ENCODE measurements at places on chromosomes 4 and X.

DNA sequence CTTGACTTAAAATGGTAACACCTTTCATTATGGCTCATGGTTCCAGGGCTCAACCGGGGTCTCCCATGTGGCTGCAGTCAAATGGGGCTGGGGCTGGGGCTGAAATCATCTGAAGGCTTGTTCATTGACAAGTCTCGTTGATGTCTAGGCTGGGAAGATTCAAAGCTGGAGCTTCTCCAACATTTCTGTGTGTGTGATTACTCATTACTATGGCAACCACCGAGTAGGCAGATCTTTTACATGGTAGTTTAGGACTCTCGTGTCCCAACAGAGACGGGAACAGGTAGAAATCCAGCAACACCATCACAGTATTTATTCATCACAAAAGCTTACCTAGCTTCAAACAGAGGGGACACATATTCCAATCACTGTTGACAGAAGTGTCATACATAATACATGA is 7.8 kb downstream of the YTHDC1 start:
- peak; percentile 54 for DNase-seq

DNA sequence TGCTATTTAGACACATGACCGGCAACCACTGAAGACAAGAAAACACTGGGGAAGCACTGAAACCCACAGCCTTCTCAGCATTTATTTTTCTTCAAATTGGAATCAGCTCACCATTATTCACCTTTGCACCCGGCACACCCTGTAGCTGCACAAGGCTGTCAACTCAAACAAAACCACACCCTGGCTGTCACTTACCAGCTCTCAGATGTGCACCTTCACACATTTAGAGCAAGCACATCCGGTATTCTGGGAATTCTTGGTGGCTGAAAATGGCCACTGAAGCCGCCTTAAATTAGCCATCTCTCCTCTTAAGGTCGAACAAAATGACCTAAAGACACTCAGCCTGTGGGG is 5.9 kb downstream of the ZFYVE28 start:
- DNase-seq = no peak

DNA sequence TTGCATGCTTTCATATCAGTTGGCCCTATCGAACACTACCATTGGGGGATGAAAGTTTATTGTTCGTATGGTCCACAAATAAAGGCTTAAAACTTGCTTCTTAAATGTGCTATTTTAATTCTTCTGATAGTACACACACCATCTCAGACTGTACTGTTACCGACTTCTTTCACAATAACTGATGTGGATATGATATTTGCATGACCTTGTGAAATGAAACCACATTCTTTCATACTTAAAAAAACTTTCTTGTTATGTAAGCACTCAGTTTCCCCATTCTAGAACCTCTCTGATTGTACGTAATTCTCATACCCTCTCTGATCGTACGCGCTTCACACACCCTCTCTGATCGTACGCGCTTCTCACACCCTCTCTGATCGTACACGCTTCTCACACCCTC is 12.0 kb upstream of the WDR19 start:
- DNase-seq = no peak

GRCh38 chrX:106862972-106863688 is 40.0 kb downstream of the RIPPLY1 start:
- DNase-seq = no peak

- DNase-seq = peak; percentile 90
Observed at GRCh38 chrX:103531002-103531401, 11.7 kb upstream of the RAB40A start.

DNA sequence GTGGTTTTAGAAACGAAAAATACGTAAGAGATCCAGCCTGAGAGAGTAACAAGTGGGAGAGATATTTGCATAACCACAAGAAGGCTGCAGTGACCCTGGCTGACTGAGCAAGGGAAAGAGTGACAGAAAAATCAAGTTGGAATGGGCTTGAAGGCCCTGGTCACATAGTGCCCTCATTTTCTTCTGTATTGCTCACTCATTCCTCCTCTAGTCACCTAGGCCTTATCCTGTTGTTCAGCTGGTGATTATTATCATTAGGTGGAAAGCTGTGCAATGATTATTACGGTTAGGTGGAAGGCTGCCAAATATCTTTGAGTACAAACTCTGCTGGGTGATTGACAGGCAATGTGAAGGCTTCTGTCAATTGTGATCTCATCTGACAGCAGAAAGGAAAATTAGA is 2384.1 kb downstream of the PCDH7 start:
- peak; percentile 21 for DNase-seq

DNA sequence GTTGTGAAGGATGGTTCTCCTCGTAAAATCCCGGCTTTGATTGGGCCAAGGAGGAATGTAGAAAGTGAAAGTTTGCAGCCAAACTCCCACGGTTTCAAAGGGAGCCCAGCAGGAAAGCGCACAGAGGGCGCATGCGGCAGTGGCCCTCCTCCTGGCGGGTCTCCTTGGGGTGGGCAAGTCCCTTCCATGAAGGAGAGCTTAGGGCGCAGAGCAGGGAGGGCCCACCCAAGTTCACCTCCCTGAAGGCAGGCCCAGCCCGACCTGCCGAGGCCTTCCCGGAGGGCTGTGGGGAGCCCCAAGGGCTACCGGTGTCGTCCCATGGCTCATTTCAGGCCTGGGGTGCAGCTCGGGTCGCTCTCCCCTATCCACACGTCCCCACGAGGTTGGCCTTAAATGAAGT is 2.0 kb downstream of the PDZD4 start:
- DNase-seq = no peak

DNA sequence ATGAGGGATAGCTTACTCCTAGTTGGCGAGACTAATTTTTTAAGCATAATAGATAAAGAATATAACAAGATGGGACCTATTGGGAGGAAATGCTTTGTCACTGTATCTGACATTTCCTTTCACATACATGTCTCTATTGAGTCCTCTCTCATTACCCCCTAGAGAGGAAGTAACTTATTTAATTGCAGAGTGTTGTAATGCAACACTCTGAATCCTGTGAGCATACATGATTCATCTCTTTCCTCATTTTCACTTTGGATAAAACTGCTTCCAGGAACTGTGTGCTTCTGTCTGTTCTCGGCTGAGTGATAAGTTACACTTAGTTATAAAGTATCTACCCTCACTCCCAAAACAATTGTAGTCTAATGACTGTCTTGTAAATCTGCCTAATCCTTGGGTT is 266.1 kb upstream of the ANXA10 start:
- DNase-seq = peak; percentile 4

DNA sequence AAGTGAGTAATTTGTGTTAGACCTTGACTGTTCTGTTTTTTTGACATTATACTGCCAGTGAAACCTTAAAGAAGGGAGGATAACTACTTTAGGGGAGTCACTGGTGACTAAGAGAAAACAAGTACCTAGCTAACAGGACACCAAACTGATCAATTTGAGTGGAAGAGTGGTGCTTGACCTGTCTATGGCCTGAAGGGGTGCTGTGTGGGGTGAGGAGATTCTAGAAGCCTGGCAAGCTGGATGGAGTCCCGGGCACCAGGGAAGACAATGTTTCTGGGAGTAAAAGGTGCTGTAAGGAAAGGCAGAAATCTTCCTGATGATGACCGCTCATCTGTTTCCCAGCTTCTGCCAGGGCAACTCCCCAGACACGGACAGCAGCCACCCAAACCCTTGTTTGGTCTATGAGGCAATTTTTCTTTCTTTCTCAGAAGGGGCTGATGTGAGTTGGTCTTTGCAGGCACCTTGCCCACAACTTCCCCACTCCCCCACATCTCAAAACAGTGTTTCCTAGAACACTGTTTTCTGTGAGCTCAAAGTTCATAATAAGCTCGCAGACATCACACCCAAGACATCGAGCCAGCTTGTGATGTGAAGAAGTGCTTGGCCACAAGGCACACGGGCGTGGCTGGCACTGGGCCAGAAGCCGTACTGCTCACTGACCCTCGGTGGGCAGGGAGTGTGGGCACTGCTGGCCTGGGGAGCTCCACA is 4.6 kb downstream of the TXK start:
- no peak for DNase-seq
